ENCODE measurements at places on chromosomes 6 and 20.

GRCh38 chr6:4929097-4929718, 74.6 kb downstream of the RPP40 start:
- DNase-seq = no peak

- DNase-seq = no peak
Observed at GRCh38 chr20:52438326-52438963, 246.9 kb upstream of the ZFP64 start.

DNA sequence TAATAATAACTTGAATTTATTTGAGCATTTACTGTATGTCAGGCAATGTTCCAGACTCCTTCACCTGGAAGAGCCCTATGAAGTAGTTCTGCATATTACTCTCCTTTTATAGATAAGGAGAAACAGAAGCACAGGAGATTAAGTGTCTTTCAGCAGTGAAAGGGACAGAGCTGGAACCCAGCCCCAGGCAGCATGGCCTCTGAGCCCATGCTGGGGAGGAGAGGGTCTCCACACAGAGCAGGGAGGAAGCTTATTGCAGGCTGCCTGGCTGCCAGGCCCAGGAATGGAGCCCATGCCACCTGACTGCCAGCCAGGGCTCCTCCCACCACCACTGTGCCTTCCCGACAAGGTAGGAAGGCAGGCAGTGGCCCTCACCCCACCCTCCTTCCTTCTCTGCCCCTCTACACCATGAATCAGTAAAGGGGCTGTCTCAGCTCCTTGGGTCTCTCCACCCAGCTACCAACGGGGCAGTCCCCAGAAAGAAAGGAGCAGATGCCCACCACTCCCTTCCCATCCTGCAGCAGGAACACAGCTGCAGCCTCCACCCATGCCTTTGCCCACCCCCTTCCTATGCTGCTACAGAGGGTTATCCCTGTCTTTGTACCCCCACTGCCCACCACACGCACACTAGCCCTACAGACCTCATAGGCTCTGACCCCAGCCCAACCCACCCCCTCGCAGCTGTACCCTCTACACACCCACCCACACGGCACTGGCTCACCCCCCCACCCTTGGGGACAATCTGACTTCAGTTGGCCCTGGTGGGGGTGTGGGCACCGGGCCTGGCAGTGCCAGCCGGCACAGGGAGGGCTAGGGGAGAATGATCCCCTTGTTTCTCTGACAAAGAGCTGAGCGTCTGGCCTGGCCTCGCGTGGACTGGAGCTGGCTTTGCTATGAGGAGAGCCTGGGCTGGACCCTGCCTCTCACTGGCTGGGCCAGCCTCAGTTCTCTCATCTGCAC, 41.8 kb downstream of the TFEB start:
- no peak for DNase-seq

DNA sequence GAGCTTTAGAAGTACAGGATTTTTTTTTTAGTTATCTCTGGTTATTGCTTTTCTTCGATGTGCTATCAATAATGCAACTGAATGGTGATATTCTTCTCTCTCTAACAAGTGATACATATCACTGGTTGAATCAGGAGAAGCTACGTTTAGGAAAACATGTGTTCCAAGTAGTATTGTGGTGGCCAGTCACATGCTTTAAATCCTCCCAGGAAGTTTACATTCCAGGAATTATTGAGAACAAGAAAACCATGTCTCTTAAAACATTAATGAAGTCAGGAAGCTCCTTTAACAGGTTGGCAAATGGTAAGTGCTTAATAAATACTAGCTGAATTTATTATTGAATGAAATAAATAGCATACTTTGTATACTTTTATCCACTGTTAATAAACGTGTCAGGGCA, 371.1 kb downstream of the BCKDHB start:
- no peak for DNase-seq

DNA sequence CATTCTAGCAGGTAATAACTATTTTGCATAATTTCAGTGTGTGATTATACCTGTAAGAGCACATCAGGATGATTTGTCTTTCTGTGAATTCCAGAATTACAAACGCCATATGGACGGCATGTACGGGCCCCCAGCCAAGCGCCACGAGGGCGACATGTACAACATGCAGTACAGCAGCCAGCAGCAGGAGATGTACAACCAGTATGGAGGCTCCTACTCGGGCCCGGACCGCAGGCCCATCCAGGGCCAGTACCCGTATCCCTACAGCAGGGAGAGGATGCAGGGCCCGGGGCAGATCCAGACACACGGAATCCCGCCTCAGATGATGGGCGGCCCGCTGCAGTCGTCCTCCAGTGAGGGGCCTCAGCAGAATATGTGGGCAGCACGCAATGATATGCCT, 122.7 kb downstream of the TMEM242 start:
- no peak for DNase-seq

GRCh38 chr6:12578751-12579150, 137.8 kb upstream of the PHACTR1 start:
- DNase-seq = no peak

GRCh38 chr20:45097485-45098102, 3.3 kb downstream of the KCNS1 start:
- peak; percentile 79 for DNase-seq

DNA sequence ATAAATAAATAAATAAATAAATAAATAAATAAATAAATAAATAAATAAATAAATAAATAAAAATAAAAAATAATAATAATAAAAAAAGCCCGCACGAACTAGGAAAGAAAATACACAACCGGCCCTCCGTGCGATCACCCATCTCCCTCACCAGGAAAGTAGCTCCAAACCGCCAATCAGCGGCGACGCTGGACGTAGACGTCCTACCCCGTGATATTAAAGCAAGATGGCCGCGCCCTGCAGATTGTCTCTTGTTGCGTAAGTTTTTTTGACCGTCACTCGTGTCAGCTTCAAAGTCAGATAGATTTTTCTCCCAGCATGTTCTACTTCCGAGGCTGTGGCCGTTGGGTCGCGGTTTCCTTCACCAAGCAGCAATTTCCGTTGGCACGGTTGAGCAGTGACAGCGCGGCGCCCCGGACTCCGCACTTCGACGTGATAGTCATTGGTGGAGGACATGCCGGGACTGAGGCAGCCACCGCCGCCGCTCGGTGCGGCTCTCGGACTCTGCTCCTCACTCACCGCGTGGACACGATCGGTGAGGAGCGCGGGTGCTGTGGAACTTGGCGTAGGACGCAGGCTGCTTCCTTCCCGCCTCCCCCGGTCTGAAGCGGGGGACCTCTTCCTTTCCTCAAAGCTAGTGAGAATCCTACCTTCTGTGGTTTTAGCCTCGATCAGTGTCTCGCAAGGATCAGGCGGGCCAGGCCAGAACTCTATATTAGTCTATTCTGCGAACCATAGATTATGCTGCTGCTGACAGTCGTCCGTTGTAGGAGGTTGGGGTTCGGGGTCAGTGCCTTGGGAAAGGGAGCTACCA, at the start of gene MTO1:
Gene MTO1, plus strand, starts transcription at position 201 of the 814 bp plus-strand sequence. Its CDS starts 118 bp downstream, at position 319.
- peak; percentile 90 for DNase-seq

DNA sequence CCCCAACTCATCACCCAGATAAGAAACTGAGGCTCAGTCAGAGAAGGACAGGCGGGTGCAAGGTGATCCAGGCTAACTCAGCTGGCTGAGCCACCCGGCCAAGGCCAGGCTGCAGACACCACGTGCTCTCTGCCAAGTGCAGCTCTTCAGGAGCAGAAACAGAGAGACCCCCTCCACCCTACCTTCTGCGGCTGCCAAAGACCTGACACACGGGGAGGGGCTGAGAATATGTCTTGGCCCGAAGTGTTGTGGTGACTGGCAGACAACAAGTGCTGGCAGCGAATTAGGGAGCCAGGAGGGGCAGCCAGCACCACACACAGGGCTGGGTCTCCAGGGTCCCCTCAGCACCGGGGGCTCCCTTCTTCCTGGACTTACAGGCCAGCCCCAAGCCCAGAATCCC, 22.5 kb downstream of the PREX1 start:
- no peak for DNase-seq

DNA sequence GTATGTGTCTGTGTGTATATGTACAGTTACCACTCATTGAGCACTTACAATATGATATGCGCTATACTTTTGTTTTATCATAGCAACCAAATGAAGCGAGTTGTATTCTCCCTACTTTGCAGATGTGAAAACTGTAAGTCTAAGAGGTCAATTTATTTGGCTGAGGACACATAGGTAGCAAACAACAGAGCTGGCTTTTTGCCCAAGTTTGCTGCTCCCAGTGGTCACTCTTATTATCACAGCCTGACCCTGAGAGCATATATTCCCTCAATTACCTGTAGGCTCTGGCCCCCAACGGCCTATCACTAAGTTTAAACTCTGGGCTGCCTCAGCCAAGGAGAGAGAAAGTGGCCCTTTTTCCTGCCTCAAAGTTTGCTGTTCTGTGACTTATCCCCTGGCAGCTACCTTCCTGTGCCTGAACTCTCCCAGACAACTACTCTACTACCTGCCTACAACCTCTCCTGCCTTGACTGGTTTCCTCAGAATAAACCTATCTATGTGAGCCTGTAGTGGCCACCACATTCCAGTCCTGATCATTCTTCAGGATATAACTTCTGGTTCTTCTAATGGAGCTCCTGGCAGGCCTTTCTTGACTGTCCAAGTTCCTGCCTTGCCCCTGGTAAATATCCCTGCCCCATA, 221.8 kb downstream of the FRK start:
- DNase-seq = peak; percentile 22

- DNase-seq = no peak
Observed at GRCh38 chr6:123638865-123639264, 2.1 kb upstream of the TRDN start.

GRCh38 chr20:57167971-57168701, 98.3 kb downstream of the BMP7 start:
- no peak for DNase-seq

- DNase-seq = peak; percentile 57
Observed at GRCh38 chr6:24766680-24767462, 7.9 kb upstream of the GMNN start.

GRCh38 chr6:836276-836853, 143.4 kb upstream of the EXOC2 start:
- DNase-seq = no peak

DNA sequence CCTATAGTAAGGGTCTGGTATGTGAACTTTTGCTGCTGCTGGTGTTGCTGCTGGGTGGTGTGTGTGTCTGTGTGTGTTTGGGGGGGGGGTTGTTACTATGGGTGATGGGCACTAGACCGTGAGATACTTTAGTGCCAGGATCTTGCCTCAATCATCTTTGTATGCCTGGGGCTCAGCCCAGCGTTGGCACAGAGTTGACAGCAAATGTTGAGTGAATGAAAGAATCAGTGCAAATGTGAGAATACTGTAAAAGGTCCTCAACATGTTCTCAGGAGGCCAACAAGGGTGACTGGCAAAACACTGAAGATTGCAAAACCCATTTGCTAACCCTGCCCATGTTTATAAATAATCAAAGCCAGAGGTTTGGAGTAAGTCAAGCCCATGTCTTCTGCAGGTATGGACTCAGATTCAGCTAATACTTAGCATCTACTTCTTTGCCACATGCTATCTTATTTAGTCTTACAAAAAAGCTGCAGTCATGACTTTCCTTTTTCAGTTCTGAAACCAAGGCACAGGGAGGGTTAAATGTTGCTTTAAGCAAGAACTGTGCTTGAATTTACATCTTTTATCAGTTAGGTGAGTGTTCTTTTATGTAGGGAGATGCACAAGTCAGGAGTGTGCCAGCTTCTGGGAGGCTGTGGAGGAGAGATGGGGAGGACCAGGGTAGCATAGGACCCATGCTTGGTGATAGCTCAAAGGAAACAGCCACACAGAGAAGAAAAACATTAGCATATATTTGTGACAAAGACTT, 125.3 kb upstream of the SPACA1 start:
- DNase-seq = no peak

- no peak for DNase-seq
Observed at GRCh38 chr6:111911428-111911827, 38.2 kb upstream of the FYN start.

DNA sequence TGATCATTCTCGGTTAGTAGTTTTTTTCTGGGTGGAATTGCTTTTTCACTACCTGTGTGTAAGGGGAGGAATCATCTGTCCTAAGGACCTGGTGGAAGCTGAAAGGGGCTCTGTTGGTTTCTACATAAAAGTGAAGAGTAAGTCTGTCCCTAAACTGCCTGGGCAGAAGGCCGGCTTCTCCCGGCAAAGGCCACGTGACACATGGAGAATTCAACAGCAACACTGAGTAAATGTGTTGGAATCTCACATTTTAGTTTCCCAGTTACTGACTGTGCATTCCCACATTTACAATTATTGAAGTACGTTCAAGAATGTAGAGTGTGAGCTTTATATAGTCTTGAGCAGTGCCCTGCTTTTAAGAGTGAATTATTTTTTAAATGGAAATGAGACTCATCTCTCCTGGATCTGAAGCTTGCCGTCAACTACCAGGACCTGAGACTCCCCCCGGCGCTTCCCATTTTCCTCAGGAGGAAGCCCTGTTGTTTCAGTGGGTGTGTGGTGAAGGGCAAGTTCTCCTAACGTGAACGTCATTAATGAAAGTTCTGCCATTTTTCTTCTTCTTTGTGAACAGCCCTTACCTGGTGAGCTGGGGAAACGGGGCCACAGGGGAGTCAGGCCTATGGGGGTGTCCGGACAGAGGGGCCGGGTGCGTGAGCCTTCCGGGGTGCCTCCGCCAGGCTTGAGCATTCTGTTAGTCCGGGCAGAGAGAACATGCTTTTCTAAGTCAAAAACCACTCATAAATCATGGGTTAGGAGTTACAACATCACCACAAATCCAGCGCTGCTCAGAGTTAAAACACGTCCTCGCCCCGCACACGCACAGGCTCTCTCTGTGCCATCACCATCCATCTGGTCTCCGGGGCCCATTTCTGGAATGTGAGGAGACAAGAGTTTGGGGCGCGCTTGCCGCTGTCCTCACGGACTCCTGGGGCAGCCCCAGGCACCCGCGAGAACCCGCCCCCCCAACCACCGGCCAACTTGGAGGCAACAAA, 56.6 kb upstream of the SMOC2 start:
- no peak for DNase-seq

- no peak for DNase-seq
Observed at GRCh38 chr20:40511478-40511877, 177.6 kb downstream of the MAFB start.

- DNase-seq = no peak
Observed at GRCh38 chr20:1809611-1810510, 85.3 kb upstream of the SIRPA start.

DNA sequence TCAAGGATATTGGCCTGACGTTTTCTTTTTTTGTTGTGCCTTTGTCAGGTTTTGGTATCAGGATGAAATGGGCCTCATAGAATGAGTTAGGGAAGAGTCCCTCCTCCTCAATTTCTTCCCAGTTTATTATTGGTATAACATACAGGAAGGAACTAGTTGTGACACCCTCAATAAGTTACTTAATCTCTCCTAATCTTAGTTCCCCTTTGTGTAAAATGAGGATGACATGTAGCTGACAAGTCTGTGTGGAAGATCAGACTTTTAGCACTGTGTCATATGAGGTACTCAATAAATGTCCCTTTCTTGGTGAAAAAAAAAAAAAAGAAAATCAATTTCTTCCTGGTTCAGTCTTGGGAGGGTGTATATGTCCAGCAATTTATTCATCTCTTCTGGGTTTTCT, 155.8 kb downstream of the PDE7B start:
- no peak for DNase-seq

DNA sequence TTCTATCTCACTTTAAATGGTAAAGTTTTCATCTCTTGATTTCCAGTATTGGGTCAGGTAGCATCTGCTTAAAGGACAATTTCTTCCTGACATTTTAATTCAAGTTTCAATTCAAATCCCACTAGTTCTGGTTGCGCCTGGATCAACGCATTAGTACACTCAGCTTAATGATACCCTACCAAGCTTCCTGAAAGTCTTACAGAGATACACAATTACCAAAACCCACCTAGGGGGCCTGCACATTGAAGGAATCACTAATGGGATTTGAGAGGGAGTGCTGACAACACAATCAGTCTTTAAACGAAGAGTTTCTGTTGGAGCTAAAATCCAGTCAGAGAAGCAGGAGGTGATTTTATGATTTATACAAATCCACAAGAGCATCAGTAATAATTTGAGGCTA, 293.0 kb downstream of the PHF3 start:
- no peak for DNase-seq

Measured in germinal center (tissue), 1 donor.